LHCN-M2 (cell line): ENCODE measurements at places on chromosomes 4 and X. TPM values are rescaled to one million over a fixed set of nuclear protein-coding genes. Genes with fewer than 3 reads are reported as not detected.

FMR1NB gene
- total RNA-seq = not detected in 2 replicates

EVC2 gene
- total RNA-seq = 18.0 and 18.3 TPM in 2 replicates

PF4V1 gene
- total RNA-seq = not detected in 2 replicates

DNA sequence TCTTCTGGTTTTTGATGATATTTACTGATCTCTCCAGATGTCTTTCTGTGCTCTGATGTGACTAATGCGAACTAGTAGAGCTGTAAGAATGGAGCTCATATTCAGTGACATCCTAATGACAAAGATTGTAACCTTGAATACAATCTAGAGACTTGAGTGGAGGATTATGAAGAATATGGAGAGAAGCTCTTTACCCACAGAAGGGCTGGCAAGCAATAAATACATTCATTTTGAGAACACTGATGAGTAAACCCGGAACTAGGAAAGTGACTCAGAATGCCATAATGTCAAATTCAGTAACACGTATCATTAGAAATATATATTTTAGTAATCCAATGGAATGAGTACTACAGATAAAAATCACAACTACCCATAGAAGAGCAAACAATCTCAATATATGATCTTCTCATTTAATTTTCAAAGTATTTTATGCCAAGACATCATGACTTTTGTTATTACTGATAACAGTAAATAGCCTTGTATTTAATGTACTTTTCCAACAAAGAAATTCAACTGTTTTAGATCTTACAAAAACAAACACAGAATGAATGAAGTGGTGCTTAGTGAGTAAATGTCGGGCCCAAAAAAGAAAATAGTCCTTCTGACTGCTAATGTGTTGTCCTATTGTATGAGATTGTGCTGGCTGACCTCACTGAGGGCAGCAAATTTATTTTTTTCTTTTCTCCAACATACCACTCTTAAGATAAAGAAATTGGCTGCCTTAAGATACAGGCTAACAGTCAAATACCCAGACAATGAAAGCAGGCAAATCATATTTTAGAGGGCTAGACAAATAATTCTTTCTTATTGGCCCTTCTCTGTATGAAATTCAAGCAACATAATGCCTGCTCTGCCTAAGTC lies 49.2 kb upstream of the HDAC8 start:
- peak; percentile 62 for DNase-seq

DNA sequence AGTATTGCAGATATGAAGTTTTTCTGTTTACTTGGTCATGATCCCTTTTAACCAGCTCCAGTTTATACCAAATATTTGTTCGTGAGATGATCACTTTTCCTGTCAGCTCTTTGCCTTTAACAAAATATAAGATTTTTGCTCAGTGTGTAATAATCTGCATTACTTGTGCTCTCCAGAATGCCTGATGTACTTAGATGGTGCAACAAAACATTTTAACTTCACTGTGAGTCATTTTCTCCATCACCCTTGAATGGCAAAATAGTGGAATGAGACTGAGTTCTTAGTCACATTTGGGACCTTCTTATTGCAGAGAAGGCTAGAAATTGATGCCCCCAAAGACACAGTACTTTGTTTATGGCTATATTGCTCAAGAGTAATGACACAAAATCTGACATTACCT lies 252.0 kb downstream of the FRMPD4 start:
- no peak for DNase-seq

DNA sequence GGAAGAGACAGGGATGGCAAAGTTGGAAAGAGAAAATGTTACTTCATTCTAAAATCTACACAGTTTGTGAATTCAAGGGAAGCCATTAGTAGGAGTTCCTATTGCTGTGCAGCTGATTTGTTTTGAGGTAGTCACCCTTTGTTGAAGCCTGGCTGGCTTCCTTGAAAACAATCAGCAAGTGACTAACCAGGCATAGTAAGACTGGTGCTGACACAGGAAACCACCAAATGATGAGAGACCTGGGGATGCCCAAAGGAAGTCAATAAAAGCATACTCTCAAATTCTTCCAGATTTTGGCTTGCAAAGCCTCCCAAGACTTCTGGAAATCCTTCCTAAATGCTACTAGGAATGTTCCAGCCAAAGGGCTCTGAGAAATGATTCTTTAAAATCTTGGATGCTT lies 23.9 kb upstream of the PRDM8 start:
- DNase-seq = peak; percentile 87

ARMCX6 gene
- total RNA-seq = 32.8 and 33.5 TPM in 2 replicates

DNA sequence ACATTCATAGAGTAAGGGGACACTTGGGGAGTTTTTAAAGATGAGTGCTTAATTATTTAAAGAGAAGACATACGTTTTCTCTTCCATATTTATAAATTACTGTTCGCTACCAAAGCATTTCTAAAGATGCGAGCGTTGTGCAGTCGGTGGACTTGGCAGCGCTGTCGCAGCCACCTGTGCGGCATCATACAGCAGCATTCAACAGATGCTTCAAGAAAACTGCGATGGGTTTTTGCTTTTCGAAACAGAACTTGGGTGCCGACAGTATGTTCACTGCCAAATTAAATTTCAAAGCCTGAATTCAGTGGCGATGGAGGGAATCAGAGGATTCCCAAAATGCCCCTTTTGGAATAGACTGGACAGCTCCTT lies 1.6 kb upstream of the HTR2C start:
- no peak for DNase-seq

CASK gene
- 23.7 and 26.4 TPM in 2 replicates for total RNA-seq

- no peak for DNase-seq
Observed at GRCh38 chr4:185685804-185686203, 126.2 kb downstream of the SORBS2 start.

CT83 gene
- total RNA-seq = not detected in 2 replicates

GATA1 gene
- total RNA-seq = not detected in 2 replicates

DNA sequence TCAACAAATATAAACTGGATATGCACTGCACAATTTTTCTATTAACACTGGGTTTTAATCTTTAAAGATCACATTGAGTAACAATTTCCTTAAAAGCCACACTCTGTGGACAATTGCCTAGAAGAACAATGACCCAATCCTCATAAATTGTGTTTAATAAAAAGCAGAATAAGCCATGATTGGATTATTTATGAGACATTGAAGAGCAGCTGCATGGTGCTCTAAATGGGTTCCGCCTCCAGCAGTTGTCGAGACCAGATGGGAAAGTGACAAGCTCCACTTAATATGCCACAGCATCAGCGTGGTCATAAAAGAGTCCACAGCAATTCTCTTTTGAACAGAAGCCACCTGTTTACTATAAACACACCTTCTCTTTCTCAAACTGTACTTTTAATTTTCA lies 635.2 kb upstream of the FRG1 start:
- no peak for DNase-seq

GRCh38 chrX:21374994-21375707 lies 933 bp downstream of the CNKSR2 start:
- DNase-seq = no peak

TASL gene
- total RNA-seq = not detected in 2 replicates

- no peak for DNase-seq
Observed at GRCh38 chr4:182206916-182207315, 36.3 kb upstream of the TENM3 start.

DNA sequence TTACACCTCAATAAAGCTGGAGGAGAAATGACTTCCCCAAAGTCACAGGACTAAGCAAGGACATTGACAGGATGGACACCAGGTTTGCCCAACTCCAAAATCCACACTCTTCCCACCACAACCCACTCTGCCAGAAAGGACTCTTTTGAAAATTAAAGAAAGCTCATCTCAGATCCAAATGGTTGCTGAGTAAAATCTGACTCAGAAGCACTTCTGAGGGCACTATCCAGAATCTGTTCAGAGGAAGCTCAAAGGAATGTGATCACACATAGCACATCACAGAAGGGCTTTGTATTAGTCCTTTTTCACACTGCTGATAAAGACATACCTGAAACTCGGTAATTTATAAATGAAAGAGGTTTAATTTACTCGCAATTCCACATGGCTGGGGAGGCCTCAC lies 155.5 kb downstream of the RAB28 start:
- DNase-seq = peak; percentile 41

DNA sequence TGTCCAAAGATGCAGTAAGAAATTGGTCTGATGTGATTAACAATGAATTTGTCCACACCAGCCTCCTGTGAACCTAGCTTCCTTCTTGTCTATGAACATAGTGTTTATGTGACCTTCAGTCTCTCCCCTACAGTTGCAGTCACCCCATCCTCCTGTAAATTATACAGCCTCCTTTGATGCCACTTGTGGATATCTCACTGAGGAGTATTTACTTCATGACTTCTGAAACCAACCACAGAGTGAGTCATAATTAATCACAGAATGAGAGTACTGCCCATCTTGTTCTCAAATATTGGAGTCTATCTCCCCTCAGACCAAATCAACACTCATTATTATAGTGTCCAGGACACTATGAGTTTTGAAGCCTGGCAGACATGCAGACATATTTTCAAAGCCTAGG lies 27.3 kb upstream of the XAGE2 start:
- peak; percentile 55 for DNase-seq

- no peak for DNase-seq
Observed at GRCh38 chr4:18077808-18078207, 56.3 kb upstream of the LCORL start.

GRCh38 chr4:25449270-25449669 lies 72.2 kb downstream of the ANAPC4 start:
- peak; percentile 14 for DNase-seq

- DNase-seq = peak; percentile 13
Observed at GRCh38 chr4:105709081-105709450, 482 bp downstream of the GSTCD start.

SSX3 gene
- total RNA-seq = not detected in 2 replicates

- peak; percentile 15 for DNase-seq
Observed at GRCh38 chrX:72003811-72004750, 93.4 kb downstream of the NHSL2 start.

DNA sequence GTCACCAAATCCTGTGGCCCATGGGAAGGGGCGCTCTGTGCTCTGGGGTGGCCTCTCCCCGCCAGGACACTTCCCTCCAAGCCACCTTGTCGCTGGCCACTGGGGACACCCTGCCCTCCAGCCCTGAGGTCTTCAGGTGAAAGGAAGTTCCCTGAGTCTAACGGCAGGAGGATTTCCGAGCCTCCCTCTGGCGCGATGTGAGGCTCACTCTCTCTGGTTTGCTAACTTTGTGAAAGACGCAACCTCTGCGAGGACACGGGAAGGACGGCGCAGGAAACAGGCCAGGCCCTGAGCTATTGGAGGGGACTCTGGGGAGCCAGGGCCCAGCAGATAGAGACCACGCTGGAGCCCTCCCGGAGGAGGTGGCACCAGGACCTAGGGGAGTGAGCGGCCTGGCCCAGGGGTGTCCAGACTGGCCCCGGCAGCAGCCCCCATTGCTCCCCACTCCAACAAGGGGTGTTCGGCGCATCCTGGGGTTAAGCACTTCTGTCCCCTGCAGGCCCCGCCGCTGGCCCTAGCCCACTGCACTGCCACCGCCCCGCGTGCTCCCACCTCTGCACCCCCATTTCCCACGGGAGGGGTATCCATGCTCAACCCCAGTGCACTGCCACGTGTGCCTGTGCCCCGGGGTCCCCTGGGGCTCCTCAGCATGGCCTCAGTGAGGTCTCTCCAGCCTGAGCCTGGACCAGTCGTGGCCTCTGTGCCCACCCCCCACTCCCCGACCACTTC lies 72.2 kb upstream of the MXD4 start:
- no peak for DNase-seq

CNKSR2 gene
- total RNA-seq = 0.06 TPM in 1 of 2 replicates, not detected in the other

GRCh38 chr4:184755278-184755677 lies 21.4 kb upstream of the CENPU start:
- DNase-seq = peak; percentile 73

DDX53 gene
- total RNA-seq = not detected in 2 replicates

EGF gene
- 0.86 and 2.6 TPM in 2 replicates for total RNA-seq

DNA sequence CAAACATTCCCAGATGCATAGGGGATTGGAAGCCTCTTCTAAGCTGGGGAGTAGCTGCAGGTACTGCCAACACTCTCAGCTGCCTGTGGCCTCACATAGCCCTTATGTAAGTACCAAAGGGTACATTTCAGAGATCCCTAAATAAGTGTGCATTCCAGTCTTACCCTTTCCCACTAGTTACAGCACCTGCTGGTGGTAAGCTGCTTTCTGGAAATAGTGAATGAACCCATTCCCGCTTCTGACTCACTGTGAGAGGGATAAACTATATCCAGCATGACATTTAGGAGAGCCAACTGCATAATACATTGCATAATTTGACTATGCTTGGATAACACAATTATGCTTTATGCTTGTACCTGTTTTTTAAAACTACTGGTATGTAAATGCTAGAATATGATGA lies 149.0 kb downstream of the FAM13A start:
- DNase-seq = peak; percentile 77

DNA sequence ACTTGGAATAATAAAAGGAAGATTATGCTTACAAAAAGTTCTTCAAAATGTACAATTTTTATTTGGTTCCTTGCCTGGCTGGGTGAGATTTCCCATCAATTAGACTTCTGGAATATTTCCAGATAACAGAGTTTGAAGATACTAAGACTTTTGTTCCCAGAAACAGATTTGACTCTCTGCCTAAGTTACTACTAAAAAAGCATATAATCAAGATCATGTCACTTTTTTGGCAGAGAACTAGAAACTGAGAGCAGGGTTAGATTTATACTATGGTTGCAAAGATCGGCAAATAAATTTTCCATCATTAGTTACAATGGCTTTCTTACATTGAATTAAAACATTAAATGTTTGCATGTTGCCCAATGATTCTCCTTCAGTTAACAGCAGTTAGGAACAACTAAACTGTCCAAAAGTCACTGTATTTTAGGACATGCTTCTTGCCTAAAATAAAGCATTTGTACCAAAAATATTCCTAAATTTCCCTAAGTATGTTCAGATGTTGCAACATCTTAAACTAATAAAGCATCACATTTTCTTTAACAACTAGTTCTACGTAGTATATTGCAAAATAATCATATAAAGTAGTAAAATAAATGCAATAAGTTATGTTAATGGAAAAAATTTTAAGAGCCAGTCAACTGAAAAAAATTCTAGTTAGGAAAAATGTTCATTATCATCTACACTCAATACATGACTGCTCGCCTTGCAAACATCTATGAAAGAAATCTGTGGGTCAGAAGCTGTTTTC lies 73.0 kb downstream of the SEC24D start:
- DNase-seq = no peak

DNA sequence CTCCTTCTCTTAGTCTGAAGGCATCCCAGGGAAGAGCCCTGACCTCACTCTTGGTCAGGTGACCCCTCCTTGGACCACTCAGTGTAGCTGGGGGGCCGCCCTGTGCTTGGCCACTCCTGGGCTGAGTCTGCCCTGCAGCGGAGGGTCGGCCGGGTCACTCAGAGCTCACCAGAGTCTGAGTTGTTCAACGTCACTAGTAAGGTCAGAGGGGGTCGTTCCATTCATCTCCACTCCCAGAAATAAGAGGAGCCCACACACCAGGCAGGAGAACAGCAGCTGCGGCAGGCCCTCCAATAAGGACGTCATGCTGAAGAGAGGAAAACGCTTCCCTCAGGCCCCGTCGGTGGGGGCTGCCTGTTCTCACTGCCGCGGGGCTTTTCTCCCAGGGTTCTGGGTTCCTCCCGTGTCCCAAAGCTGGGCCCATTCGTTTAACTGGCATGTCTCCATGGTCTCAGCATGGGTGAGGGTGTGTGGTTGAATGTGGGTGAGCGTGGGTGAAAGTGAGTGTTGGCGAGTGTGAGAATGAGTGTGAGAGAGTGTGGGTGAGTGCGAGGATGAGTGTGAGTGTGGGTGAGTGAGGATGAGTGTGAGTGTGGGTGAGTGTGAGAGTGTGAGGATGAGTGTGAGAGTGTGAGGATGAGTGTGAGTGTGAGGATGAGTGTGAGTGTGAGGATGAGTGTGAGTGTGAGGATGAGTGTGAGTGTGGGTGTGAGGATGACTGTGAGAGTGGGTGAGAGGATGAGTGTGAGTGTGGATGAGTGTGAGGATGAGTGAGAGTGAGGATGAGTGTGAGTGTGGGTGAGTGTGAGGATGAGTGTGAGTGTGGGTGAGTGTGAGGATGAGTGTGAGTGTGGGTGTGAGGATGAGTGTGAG lies 47.7 kb downstream of the ING2 start:
- DNase-seq = no peak

GRCh38 chrX:130861462-130861861 lies 41.5 kb downstream of the ENOX2 start:
- DNase-seq = no peak
